ENCODE measurements at places on chromosomes 16 and 17.

- no peak for DNase-seq
These were observed 7.2 kb downstream of the SRCIN1 start for GRCh38 chr17:38598536-38598935.

GRCh38 chr16:28602529-28602928, 5.7 kb upstream of the SULT1A2 start:
- DNase-seq, result no peak

- no peak for DNase-seq
These were observed 1.8 kb upstream of the TENT4B start for GRCh38 chr16:50151322-50151721.

DNA sequence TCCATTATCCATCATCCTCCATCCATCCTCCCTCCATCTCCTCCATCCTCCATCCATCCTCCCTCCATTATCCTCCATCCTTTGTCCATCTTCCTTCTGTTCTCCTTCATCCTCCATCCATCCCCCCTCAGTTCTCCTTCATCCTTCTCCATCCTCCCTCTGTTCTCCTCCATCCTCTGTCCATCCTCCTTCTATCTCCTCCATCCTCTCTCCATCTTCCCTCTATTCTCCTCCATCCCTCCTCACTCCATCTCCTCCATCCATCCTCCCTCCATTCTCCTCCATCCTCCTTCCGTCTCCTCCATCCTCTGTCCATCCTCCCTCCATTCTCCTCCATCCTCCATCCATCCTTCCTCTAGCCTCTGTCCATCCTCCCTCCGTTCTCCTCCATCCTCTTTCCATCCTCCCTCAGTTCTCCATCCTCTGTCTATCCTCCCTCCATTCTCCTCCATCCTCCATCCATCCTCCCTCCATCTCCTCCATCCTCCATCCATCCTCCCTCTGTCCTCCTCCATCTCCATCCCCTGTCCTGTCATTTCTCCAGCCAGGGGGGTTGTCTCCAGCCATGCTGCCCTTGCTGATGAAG, 143.7 kb downstream of the SDK2 start:
- DNase-seq, result no peak

GRCh38 chr17:4241535-4241934, 22.2 kb downstream of the ANKFY1 start:
- DNase-seq, result no peak

GRCh38 chr16:8721336-8722024, 47.1 kb downstream of the ABAT start:
- DNase-seq, result no peak

- no peak for DNase-seq
These were observed 23.3 kb upstream of the CDH8 start for GRCh38 chr16:62059527-62059926.

All from foreskin melanocyte (primary cell).